GM23248 (cell line): ENCODE measurements at places on chromosomes 4 and X. TPM values are rescaled to one million over a fixed set of nuclear protein-coding genes. Genes with fewer than 3 reads are reported as not detected.

GRCh38 chr4:89253311-89253710 is 54.3 kb downstream of the GPRIN3 start:
- H3K27me3 ChIP-seq = 0 out of 2 replicates have a peak, but pooled peaks cover 14% of the 10 kb centered on the region
- H3K4me1 ChIP-seq = no peaks in the 10 kb centered on the region
- no peak overlapping the region for H3K27ac ChIP-seq
- H3K36me3 ChIP-seq = no peaks in the 10 kb centered on the region

GRCh38 chrX:109681475-109682081 is 51.5 kb downstream of the ACSL4 start:
- no peaks in the 10 kb centered on the region for H3K27me3 ChIP-seq
- H3K27ac ChIP-seq = no peak overlapping the region
- no peak overlapping the region for H3K4me3 ChIP-seq
- H3K4me1 ChIP-seq = no peaks in the 10 kb centered on the region

- no peak overlapping the region for H3K27ac ChIP-seq
- H3K4me1 ChIP-seq = no peaks in the 10 kb centered on the region
- no peaks in the 10 kb centered on the region; the same call in 1 of the 2 replicates for H3K27me3 ChIP-seq
Observed at GRCh38 chrX:425056-425455, 38.3 kb upstream of the PPP2R3B start.

GRCh38 chr4:105305019-105305836 is 158.6 kb downstream of the TET2 start:
- no peaks in the 10 kb centered on the region for H3K27me3 ChIP-seq
- no peak for DNase-seq
- H3K4me3 ChIP-seq = no peak overlapping the region
- H3K27ac ChIP-seq = no peak overlapping the region

GRCh38 chr4:87114245-87115062 is 106.0 kb downstream of the KLHL8 start:
- no peak overlapping the region for H3K27ac ChIP-seq
- DNase-seq = peak; percentile 16
- H3K27me3 ChIP-seq = no peaks in the 10 kb centered on the region

DNA sequence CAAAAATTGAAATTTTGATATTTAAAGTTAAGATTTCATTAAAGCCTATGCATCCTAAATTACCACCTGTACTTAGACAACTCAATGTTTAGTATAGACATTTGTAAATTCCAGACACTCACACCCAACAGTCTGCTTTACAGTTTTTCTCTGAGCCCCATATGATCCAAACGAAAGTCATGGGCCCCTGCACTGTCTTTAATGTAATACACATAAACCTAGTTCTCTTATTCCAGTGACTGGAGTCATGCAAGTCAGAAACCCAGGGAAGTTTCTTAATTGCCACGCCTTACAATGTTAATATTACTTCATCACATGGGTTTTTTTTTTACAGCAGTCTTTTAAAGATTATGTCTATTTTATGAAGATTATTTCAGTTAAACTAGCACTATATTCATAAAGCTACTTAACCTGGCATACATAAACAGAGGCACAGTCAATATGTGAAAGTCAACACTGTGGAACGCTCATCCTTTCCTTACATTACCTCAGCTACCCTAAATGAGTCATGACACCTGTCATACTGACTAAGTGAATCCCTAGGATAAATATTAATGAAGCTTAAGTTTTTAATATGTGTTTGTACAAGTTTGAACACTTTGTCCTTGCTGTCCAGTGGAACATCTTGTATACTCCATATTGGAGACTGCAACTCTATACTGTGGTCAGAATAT is 67.7 kb upstream of the H2AZ1 start:
- no peaks in the 10 kb centered on the region for H3K4me1 ChIP-seq
- no peak overlapping the region for H3K4me3 ChIP-seq
- H3K27me3 ChIP-seq = no peaks in the 10 kb centered on the region
- DNase-seq = no peak
- H3K36me3 ChIP-seq = no peaks in the 10 kb centered on the region

GRCh38 chrX:44470816-44471215 is 71.8 kb downstream of the FUNDC1 start:
- H3K27ac ChIP-seq = no peak overlapping the region
- H3K4me1 ChIP-seq = peaks cover 6% of the 10 kb centered on the region
- H3K36me3 ChIP-seq = no peaks in the 10 kb centered on the region

GRCh38 chr4:48047421-48047844 is 30.9 kb downstream of the NIPAL1 start:
- H3K4me3 ChIP-seq = no peak overlapping the region
- H3K4me1 ChIP-seq = no peaks in the 10 kb centered on the region
- no peak for DNase-seq
- H3K27me3 ChIP-seq = peaks cover 3% of the 10 kb centered on the region
- H3K27ac ChIP-seq = no peak overlapping the region

GRCh38 chr4:54139332-54139731 is 39.4 kb downstream of the GSX2 start:
- no peaks in the 10 kb centered on the region for H3K36me3 ChIP-seq
- H3K4me1 ChIP-seq = no peaks in the 10 kb centered on the region
- DNase-seq = no peak
- H3K27ac ChIP-seq = no peak overlapping the region
- no peak overlapping the region for H3K4me3 ChIP-seq

DNA sequence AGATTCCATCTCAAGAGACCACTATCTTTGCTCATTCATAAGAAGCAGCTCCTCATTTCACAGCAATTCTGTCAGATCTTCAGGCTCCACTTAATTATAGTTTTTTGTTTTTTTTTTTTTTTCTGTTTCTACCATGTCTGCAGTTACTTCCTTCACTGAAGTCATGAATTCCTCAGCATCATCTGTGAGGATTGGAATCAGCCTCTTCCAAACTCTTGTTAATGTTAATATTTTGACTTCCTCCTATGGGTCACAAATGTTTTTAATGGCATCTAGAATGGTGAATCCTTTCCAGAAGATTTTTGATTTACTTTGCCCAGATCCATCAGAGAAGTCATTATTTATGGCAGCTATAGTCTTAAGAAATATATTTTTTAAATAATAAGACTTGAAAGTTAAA is 53.1 kb downstream of the BMP2K start:
- peak; percentile 32 for DNase-seq
- H3K36me3 ChIP-seq = peaks cover 25% of the 10 kb centered on the region; the same call in 1 of the 2 replicates
- no peak overlapping the region for H3K4me3 ChIP-seq
- peak overlapping the region; percentile 19; the same call in 1 of the 2 replicates for H3K27ac ChIP-seq

DNA sequence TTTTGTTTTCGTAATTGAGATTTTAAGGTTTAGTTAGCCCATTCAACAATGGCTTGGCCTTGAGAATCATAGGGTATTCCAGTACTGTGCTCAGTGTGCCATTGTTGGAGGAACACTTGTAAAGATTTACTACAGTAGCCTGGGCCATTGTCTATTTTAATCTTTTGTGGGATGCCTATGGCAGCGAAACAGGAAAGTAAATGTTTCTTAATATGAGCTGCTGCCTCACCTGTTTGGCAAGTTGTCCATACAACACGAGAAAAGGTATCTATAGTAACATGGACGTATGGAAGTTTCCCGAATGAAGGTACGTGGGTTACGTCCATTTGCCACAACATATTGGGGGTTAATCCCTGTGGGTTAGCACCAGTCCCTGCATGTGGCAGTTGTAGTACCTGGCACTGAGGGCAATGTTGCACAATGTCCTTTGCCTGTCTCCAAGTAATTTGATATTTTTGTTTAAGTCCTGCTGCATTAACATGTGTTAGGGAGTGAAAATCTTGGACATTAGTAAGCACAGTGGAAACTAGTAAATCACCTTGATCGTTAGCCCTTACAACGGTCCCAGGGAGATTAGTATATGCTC is 38.6 kb upstream of the AADAT start:
- H3K4me3 ChIP-seq = no peak overlapping the region
- H3K27ac ChIP-seq = no peak overlapping the region
- H3K27me3 ChIP-seq = 0 out of 2 replicates have a peak, but pooled peaks cover 9% of the 10 kb centered on the region
- no peak for DNase-seq
- no peaks in the 10 kb centered on the region for H3K36me3 ChIP-seq

DNA sequence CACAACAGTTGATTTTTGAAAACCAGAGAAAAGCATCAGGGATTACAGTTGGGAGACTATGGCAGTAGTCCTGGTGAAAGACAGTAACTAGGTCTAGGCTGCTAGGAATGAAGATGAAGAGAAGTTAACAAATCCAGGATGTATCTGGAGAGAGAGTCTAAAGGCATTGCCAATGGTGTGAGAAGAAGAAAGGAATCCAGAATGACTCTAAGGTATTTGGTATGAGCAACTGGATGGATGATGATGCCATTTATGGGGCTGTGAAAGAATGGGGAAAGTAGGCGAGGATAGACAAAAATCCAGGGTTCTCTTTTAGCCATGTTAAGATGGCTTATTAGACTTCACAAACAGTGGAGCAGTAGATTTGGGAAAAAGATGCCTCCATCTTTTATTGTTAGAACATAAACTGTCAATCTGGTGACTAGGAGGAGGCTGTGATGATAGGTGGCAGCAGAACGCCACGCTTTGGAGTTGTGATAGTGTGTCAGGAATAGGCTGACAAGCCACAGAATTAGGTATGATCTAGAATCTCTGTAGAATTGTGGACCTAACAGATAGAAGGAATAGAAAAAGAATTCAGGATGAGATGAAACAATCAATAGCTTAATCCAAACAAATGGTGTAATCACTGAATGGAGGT is 27.3 kb upstream of the JADE1 start:
- peak overlapping the region; percentile 80 for H3K27ac ChIP-seq
- H3K4me1 ChIP-seq = peaks cover 28% of the 10 kb centered on the region
- peak; percentile 81 for DNase-seq
- no peaks in the 10 kb centered on the region for H3K27me3 ChIP-seq
- H3K4me3 ChIP-seq = no peak overlapping the region

DNA sequence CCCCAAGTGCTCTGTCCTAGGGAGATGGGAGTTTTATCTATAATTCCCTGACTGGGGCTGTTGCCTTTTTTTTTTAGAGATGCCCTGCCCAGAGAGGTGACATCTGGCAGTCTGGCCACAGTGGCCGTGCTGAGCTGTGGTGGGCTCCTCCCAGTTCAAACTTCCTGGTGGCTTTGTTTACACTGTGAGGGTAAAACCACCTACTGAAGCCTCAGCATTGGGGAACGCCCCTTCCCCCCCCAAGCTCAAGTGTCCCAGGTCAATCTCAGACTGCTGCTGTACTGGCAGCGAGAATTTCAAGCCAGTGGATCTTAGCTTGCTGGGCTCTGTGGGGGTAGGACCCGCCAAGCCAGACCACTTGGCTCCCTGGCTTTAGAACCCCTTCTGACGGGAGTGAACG is 38.3 kb upstream of the CBLL2 start:
- DNase-seq = no peak
- H3K4me3 ChIP-seq = no peak overlapping the region
- H3K36me3 ChIP-seq = no peaks in the 10 kb centered on the region
- peaks cover 9% of the 10 kb centered on the region; the same call in 1 of the 2 replicates for H3K4me1 ChIP-seq
- no peak overlapping the region for H3K27ac ChIP-seq
- H3K27me3 ChIP-seq = no peaks in the 10 kb centered on the region

- H3K4me3 ChIP-seq = no peak overlapping the region
- DNase-seq = peak; percentile 84
- peak overlapping the region; percentile 44 for H3K27ac ChIP-seq
- no peaks in the 10 kb centered on the region for H3K27me3 ChIP-seq
- peaks cover 80% of the 10 kb centered on the region for H3K4me1 ChIP-seq
- no peaks in the 10 kb centered on the region for H3K36me3 ChIP-seq
Observed at GRCh38 chr4:78565971-78566372, 14.4 kb downstream of the ANXA3 start.

GRCh38 chr4:37138789-37139188 is 105.8 kb upstream of the NWD2 start:
- H3K4me3 ChIP-seq = no peak overlapping the region
- no peaks in the 10 kb centered on the region for H3K27me3 ChIP-seq
- DNase-seq = no peak
- no peak overlapping the region for H3K27ac ChIP-seq

DNA sequence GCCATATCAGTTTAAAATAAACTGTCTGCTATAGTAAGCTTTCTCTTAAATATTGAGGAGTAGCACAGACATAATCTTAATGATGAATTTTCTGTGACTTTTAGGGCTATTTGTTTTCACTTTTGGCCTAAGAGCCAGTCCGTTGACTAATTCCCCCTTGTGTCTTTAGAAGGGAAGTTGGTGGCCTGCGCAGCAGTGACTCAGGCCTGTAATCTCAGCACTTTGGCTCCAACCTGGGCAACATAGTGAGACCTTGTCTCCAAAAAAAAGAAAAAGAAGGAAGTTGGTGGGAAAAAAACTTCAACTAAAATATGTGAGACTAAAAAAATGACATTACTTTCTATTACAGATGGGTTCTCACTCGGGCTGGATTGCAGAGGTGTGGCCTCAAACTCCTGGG is 3.4 kb downstream of the NCAPG start:
- H3K27me3 ChIP-seq = no peaks in the 10 kb centered on the region
- peaks cover 32% of the 10 kb centered on the region for H3K4me1 ChIP-seq
- H3K4me3 ChIP-seq = peak overlapping the region; percentile 22; the same call in 1 of the 2 replicates
- DNase-seq = peak; percentile 62
- H3K27ac ChIP-seq = peak overlapping the region; percentile 28

DNA sequence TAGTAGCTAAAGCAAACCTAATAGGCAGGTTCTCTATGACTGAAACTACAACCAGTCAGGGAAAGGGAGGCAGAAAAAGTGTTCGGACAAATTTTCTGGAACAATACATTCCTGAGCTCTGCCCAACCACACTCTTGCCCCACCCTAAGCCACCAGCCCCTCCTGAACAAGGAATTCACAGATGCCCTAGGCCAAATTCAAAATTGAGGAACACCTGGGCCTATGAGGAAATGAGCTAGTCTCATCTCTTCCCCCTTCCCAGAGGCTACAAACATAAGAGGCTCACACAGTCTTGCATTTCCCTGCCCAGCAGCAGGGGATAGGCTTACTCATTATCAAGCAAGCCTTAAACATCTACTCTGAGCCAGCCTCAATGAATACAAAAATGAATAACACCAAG is 284.7 kb downstream of the ZNF674 start:
- H3K36me3 ChIP-seq = no peaks in the 10 kb centered on the region
- no peak overlapping the region for H3K27ac ChIP-seq
- H3K27me3 ChIP-seq = no peaks in the 10 kb centered on the region
- no peak for DNase-seq

DNA sequence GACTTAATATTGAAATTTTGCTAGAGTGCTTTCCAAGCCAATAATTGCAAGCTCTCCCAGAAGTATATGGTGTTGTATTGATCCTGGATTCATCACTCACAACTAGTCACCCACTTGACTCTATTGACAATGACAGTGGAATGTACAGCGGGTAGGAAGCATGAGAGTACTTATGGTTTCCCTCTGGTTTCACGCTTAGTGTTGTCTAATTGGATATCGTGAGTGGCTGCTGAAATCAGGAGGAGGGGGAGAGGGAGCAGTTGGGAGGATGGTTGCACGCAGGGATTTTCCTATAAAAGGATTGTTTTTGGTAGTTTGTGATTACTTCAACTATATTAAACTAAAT is 1819.5 kb upstream of the TENM3 start:
- no peak overlapping the region for H3K4me3 ChIP-seq
- H3K36me3 ChIP-seq = no peaks in the 10 kb centered on the region
- no peaks in the 10 kb centered on the region for H3K4me1 ChIP-seq
- no peak for DNase-seq
- H3K27ac ChIP-seq = no peak overlapping the region

The APLN gene
- 0.43 and 1.1 TPM in 2 replicates for total RNA-seq

The SPATA4 gene
- total RNA-seq = not detected in 2 replicates

The ENPEP gene
- total RNA-seq = 0.11 TPM in 1 of 2 replicates, not detected in the other

The TEX11 gene
- not detected in 2 replicates for total RNA-seq

The GAGE1 gene
- total RNA-seq = not detected in 2 replicates
